ENCODE measurements at places on chromosomes 3 and 15.

DNA sequence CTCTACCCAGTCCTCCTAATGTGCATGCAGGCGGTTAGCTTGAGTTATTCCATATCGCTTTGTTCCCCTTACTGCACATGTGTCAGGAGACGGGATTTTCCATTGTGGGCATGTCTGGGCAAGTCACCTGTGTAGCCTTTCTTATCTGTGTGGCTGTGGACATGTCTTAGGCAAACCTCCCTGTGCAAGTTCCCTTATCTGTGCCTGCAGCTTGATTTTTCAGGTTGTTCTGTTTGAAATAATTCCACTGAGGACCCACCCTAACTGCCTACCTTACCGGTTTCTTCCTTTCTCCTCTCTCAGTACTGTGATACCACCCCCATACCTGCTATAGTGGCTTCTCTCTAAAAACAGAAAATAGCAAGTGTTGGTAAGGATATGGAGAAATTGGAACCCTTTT is 113.6 kb downstream of the NEO1 start:
- no peak for DNase-seq

- no peak for DNase-seq
Observed at GRCh38 chr3:120554812-120555606, 41.1 kb upstream of the NDUFB4 start.

GRCh38 chr3:11088831-11089230 is 65.5 kb upstream of the HRH1 start:
- no peak for DNase-seq

DNA sequence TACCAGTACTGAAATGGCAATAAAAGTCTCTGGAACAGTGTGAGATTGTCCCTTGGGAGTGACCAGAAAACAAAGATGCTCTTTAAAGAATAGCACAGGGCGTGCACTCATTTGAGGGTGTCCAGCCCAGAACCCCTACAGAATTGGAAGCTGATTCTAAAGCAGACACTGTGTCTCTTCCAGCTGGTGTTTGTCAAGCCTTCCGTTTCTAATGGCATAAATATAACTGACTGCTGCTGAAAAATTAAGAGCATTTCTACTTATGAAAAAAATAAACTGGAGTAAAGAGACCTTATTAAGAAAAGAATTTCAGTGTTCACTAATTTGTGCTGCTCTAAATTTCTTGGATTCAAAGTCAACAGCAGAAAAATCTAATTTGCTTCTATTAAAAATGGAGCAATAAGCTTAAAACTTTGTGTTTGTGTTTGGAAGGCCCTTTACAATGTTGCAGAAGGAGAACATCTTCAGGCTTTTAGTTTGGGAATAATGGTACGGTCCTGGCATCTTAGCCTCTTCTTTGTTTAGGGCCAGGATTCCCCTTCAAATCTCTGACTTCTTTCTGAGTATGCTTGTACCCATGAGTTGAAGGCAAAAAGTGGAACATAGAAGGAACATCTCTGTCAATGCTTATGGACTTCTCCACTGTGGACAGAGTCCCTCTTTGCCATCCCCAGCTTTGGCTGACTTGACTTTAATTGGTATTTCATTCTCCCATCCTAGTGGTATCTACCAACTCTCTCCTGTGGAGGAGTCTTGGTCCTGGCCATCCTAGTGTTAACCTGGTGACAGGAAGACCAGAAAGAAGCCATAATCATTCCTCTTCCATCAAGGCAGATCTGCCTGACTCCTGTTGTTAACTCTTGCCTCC is 65.9 kb downstream of the THSD4 start:
- DNase-seq: no peak

DNA sequence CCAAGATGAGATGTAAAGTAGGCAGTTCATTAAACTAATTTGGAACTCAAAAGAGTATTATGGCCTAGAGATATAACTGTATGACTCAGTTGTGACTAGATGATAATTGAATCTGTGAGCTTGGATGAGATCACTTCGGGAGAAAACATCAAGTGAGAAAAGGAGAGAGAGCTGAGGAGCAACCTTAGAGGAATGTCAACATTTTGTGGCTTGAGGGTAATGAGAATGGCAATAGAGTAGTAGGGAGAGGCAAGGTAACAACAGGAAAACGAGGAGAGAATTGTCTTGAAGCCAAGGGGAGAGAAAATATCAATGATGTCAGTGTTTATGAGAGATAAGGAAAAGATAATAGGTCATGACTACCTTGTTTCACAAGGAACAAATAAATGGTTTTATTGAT is 580.2 kb downstream of the NLGN1 start:
- DNase-seq: no peak

DNA sequence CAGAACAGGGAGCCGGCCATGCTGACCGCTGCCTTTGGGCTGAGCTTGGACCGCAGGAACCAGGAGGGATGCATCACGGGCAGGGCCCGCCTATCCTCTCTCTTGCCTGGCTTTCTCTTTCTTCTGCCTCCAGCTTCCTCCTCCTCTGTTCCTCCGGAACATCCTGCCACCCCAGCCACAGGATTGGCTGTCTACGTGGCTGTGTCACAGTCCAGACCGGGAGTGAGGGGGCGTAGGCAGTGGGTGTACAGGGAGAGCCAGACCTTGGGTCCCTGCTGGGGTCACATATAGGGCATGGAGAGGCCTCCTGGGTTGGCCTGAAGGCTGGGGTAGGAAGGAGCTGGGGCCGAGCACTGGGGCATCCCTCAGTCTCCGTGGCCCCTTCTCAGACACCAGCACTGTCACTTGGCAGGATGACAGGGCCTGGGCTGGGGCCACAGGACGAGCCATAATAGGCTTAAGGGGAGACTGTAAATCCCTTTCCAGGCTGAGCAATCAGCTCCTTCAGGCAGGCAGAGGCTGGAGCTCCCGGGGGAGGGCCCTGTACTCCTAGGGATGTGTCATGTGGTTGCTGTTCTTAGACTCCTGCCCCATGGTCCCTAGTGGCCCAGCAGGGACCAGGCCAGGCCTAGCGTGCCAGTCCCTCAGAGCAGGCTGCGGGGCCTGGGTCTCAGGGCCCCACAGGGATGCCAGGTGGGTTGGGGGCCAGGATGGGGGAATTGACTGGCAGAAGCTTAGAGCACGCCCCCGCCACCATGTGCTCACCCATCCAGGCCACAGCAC is 25.4 kb downstream of the LINGO1 start:
- DNase-seq: no peak

GRCh38 chr3:59107856-59108815 is 58.3 kb upstream of the CFAP20DC start:
- no peak for DNase-seq

DNA sequence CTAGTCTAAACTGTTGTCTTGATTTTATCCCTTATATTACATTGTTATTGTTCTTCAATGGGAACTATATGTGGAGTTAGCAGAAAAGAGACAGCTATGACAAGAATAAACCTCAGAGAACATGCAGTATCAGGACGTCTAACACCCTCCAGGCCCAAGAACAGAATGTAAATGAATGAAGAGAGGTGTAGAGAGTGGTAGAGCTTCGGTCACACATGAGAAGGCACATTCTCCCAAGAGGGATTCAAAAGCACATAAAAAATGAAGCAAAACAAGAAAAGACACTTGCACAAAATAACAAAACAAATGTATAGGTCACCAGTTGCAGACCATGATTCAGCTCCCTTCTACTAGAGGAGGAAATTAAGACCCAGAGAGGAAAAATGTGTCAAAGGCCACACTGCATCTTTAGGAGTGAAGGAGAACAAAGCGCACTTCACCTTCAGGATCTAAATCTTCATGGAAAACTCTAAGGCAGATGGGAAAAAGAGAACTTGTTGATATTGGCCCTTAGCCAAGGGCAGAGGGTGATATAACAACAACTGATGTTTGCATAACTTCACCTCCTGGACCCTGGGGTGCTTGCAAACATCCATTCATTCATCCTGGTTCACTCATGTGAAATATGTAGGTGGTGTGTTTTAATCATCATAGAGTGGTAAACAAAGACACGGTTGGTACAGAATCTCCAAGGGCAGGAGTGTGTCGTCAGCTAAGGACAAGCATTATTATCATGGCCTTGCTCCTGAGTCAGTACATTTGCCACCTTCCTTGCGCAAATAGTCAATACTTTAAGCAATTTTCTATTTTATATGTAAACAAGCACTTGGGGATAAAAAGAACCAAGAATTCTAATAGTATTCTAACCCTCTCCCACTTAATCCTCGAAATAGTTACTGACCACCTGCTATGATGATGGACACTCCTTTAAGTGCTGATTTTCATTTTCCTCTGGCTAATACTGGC is 8.8 kb downstream of the NEK10 start:
- DNase-seq: no peak

GRCh38 chr3:98018301-98018700 is 16.8 kb downstream of the GABRR3 start:
- no peak for DNase-seq

DNA sequence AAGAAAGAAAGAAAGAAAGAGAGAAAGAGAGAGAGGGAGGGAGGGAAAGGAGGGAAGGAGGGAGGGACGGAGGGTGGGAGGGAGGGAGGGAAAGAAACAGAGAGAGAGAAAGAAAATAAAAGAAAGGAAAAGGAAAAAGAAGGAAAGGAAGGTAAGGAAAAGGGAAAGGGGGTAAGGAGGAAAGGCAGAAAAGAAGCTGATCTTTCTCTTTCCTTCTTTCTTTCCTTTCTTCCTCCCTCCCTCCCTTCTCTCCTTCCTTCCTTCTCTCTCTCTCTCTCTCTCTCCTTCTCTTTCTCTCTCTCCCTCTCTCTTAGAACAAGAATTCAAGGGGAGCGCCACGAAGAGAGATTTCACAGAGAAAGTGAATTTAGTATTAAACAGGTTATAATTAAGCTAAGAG is 25.8 kb upstream of the TMCC1 start:
- DNase-seq: no peak

- DNase-seq: no peak
Observed at GRCh38 chr3:172694573-172695246, 16.2 kb downstream of the NCEH1 start.

DNA sequence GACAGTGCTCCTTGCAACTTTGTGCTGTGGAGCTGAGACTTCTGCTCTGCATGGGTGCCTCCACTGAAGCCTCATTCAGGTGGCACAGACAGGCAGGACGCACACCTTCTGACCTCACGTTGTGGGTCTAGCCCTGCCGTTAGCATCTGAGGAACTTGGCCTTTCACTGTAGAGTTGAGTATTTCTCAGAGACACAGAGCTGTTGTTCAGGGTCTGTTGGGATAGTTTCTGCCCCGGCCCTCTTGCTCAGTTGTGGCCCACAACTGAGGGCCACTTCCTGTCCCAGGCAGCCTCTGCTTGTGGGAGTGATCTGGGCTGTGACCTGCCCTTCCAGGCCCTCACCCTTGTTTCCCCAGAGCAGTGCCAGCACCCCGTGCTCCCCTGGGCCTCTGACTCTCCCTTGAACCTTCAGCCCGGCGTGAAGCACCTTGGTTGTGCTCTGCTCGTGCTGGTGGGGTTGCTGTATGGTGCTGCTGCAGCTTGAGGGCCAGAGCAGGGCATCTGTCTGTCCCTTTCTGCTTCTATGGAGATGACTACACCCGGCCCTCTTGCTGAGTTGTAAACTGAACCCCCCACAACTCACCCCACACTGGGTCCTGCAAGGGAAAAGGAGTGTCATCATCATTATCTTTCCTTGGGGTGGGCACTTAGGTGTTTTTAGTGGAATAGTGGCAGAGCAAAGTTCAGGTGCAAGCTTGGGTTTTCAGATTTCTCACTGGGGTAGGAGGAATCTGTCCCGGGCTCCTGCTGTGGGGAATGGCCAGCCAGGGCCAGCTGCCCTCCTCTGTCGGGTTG is 11.7 kb downstream of the BAHD1 start:
- no peak for DNase-seq

- DNase-seq: no peak
Observed at GRCh38 chr3:65893631-65894030, 145.1 kb downstream of the MAGI1 start.

- DNase-seq: no peak
Observed at GRCh38 chr3:145889730-145890129, 271.3 kb downstream of the PLOD2 start.

GRCh38 chr3:135513106-135514059 is 452.1 kb upstream of the PPP2R3A start:
- no peak for DNase-seq

- DNase-seq: no peak
Observed at GRCh38 chr3:60228823-60229222, 1022.4 kb downstream of the FHIT start.

DNA sequence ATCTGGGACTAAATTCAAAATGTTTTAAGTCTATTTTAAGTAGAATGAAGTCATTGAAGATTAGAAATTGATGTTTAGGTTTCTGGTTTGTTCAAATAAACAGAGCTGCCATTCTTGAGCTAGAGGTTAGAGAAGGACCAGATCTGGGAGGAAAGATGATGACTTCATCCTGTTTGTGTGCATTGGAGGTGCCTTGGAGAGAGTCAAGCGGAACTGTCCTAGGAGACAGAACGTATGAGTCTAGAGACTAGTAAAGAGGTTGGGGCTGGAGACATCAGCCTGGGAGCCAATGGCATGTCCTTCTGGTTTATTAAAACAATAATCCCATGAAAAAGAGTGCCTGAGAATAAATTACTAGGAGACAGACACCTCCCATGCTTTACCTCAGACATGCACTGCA is 303.4 kb downstream of the KBTBD8 start:
- DNase-seq: no peak

GRCh38 chr3:126947429-126947828 is 35.5 kb upstream of the PLXNA1 start:
- no peak for DNase-seq

DNA sequence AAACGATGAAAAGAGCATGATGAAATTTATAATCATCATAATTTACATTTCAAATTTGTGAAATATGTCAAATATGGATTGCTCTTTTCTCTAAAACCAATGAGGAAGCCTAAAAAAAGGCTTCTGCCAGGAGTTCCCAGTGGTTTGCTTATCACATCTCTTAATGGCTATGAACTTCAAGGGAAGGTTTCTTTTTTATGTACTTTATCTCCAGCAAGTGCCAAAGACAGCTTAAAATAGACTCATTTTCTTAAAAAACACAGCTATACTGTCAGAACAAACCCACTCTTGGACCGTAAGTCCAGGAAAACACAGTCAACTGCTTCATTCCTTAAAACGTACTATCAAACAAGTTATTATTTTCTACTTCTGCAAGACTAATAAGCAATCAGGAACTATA is 80.2 kb downstream of the DLG1 start:
- DNase-seq: no peak

DNA sequence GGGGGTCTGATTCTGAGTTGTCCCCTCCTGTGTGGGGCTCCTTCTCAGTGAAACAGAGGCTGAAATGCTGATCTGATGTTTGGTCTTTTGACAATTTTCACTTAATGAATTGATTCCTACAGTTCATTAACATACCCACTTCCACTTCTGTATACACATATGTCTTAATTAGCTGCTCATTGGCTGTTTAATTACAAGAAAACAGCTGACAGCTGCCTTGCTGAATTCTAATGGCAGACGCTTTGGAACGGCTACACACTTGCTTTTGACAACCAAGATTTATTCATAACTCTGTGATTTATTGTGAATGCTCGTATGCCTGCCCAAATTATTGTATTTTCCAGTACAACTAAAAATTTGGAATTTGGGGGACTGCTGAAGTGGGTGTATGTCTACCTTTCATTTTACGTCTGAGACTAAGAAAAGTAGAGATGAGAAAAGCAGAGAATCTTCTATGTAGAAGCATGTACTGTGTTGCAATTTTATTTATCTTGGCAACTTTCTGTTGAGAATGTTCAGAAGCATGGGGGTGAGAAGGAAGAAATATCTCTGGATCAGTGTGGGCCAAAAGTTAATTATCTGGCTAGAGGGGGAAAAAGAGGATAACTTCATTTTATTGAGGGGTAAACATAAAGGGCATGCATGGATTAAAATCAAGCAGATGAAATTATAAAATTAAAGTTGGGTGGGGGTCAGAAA is 46.5 kb upstream of the ICE2 start:
- no peak for DNase-seq

GRCh38 chr15:61764981-61765380 is 295.3 kb downstream of the VPS13C start:
- no peak for DNase-seq

- no peak for DNase-seq
Observed at GRCh38 chr3:188853856-188854771, 317.7 kb upstream of the TPRG1 start.
